CD4-positive, alpha-beta T cell treated with Interleukin-6 for 4 hours (primary cell): ENCODE measurements at places on chromosomes 1 and 21.
A peak's percentile ranks its signal among the peaks of the same experiment; 100 is the strongest.

- no peak for DNase-seq
Measured at GRCh38 chr1:80163686-80164085, 1157.2 kb upstream of the ADGRL4 start.

DNA sequence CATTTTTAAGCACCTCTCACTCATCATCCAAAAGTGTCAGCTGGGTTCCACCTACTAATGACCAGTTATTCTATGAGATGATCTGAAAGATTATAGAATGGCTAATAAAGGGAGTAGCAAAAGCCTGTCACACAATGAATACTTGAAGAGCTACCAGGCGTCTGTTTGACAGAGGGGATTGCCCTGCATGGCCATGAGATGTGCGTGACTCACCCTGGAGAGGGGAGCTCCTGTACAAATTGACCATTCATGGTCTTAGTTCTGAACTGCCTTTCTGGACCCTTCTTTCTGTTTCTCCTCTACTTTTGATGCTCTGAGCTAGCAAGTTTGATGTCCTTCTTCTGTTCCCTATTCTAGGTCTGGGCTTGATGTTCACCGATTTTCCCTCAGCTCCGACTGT lies 85.2 kb upstream of the ABCD3 start:
- DNase-seq: no peak

DNA sequence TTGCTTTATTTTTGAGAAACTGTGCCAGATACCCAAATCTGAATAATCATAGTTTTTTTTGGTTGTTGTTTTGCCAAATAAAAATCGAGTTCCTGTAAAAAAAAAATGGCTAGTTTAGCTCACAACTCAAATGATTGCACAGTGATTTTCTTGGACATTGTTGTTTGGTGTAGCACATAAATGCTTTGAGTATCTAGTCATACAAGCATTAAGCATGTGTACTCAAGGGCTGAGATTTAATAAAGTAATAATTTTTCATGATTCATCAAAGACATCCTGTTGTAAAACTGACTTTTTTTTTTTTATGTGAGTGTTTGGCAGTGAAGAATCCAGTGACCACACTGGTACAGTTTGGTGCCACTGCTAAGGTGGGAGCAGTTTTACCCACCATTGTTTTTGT lies 18.8 kb downstream of the ITSN1 start:
- DNase-seq: no peak

DNA sequence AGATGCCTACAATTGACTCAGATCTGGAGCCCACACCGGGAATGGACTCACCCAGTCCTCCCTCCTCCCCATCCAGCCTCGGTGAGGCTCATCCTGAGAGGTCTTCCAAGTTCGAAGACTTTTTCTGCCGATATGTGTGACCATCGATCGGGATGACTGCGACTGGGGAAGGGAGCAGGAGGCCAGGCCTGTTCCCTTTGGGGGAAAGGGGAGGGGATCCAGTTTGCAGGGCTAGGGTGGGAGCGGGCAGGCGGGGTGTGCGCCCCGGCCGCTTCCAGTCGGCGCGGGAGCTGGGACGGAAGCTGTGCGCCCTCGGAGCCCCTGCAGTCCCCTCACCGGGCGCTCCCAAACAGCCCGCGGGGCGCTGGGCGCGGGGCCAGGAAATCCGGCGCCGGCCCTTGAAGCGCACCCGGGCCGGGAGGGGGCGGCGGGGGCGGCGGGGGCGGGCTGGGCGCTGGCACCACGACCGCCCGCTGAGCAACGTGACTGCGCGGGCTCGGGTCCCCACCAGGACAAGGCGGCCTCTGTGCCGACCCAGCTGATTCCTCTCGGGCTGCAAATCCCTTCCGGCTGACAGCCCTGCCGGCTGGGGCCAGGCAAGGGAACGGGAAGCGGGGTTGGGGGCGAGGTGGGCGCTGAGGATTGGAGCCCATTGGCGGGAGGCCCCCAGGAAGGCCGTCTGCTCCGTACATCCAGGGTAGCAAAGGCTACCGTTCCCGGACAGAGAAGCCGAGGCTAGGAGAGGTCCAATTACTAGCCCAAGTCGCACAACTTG lies 103.9 kb downstream of the EBNA1BP2 start:
- DNase-seq: peak; percentile 54

GRCh38 chr21:33383056-33383888 lies 19.9 kb upstream of the IFNGR2 start:
- peak; percentile 66 for DNase-seq

- DNase-seq: no peak
Measured at GRCh38 chr1:243950166-243950565, 100.1 kb upstream of the AKT3 start.
